Cardiac septum (tissue), 1 donor: ENCODE measurements at places on chromosomes 16 and 17.

DNA sequence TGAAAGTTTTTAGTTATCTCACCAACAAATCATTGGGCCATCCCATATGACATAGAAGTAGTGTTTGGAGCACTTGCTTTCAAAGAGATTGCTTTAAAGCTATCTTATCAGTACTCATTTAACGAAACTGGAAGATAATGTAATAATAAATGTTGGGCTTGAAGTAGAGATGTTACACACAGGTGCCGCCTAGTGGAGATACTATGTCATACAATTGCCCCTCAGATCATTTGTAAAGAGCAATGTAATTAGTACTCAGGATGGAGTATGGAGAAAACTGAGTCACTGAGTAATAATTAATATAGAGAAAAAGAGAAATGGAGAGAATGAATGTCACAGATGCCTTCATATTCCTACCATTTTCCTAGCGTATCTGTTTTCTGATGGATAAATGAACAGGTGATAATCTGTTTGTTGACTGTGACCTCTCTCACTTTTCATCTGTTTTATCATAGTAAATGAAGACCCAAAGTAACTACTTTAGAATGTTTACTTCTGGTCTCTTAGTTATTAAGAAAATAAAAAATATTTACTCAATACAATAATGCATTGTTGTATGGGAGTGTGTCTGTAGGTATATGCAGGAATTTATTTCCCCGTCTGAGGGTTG, 80.4 kb downstream of the EFCAB5 start:
- no peak for DNase-seq

DNA sequence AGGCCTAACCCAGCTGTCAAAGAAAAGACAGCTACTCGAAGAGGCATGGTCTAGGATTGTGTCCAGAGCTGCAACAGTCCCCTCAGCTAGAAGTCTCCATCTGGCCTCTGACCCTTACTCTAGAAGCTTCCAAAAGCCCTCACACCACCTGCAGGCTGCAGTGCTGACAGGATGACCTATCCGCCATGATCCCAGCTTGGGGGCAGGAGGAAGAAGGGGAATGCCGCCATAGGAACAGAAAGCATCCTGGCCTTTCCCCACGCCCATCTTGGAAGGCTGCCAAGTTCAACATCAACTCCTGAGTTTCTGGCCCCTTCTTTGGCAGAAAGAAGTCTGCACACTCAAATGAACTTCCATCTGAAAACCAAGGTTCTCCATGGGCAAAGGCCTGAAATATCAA, 3.1 kb upstream of the KRT36 start:
- no peak for DNase-seq

GRCh38 chr16:89422905-89423630, 67.3 kb downstream of the ANKRD11 start:
- no peak for DNase-seq

DNA sequence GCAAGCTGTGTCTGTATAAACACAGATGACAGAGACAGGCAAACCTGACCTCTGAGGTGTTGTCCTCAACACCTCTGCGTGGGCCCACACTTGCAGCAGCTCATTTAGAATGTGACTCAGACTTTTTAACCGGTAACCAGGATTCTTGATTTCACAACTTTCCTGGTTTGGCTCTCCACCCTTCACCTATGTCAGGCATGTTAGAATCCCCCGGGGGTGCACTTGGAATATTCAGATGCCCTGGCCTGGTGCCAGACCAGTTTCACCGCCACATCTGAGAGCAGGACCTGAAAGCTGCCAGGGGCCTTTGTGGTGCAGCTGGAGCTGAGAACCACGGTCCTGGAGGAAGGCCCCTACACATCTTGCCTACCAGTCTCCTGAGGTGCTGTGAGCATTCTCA, 4.8 kb downstream of the DHODH start:
- no peak for DNase-seq

DNA sequence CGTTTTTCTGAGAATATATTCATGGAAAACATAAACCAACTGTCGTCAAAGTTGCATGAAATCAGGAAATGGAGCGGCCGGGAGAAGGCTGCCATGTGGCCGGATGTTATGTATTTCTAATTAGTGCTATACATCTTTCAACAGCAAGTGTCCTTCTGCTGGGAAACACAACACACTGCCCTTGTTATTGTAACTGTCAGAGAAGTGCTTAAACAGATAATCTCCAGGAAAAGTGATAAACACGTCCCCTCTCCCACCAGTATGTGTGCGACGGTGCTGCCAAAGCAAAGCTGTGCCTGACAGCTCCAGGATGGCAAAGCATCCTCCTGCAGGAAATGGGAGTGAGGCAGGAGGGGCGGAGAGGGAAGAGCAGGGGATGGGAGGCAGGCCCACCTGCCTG, 111.8 kb downstream of the SMG6 start:
- no peak for DNase-seq

DNA sequence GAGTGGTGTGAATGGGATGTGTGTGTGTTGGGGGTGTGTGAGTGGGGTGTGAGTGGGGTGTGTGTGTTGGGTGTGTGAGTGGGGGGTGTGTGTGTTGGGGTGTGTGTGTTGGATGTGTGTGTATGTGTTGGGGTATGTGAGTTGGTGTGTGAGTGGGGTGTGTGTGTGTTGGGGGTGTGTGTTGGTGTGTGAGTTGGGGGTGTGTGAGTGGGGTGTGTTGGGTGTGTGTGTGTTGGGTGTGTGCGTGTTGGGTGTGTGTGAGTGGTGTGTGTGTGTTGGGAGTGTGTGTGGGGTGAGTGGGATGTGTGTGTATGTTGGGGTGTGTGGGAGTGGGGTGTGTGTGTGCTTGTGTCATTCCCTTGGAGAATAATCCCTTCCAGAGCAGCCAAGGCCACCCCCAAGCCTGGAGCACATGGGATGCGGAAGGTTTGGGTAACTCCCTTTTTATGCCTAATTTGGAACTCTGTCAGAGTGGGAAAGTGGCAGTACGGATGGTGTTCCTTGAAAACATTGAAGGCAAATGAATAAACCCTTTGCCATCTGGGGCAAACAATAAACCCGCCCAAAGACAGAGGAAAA, 14.3 kb downstream of the RNF213 start:
- no peak for DNase-seq

GRCh38 chr17:8016632-8017424, 14.4 kb downstream of the GUCY2D start:
- no peak for DNase-seq

DNA sequence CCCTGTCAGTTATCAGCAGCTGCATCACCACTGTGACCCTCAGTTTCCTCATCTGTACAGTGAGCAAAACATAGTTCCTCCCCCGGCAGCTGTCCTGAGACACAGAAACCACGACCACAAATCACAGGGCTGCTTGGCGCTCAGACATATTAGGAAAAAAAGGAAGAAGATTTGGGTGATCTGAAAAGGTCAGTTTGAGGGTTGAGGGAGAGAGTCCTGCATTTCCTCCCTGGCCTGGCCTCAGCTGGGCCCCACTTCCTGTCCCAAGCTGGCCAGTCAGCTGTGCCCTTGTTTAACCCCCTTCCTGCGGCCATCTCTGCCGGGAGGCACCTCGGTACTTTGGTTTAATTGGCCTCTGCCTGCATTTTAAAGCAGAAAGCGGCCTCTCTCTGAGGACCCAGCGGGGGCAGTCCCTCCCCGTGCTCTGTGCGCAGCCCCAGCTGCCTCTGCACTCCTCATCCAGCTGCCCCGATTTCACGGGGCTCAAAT, 24.0 kb upstream of the CIBAR2 start:
- DNase-seq: no peak

GRCh38 chr17:59783221-59784047, 76.0 kb downstream of the VMP1 start:
- DNase-seq: no peak
